Endodermal cell (in vitro differentiated cells): ENCODE measurements at places on chromosomes 2 and 18. TPM values are rescaled to one million over a fixed set of nuclear protein-coding genes. Genes with fewer than 3 reads are reported as not detected.
A peak's percentile ranks its signal among the peaks of the same experiment; 100 is the strongest.

DNA sequence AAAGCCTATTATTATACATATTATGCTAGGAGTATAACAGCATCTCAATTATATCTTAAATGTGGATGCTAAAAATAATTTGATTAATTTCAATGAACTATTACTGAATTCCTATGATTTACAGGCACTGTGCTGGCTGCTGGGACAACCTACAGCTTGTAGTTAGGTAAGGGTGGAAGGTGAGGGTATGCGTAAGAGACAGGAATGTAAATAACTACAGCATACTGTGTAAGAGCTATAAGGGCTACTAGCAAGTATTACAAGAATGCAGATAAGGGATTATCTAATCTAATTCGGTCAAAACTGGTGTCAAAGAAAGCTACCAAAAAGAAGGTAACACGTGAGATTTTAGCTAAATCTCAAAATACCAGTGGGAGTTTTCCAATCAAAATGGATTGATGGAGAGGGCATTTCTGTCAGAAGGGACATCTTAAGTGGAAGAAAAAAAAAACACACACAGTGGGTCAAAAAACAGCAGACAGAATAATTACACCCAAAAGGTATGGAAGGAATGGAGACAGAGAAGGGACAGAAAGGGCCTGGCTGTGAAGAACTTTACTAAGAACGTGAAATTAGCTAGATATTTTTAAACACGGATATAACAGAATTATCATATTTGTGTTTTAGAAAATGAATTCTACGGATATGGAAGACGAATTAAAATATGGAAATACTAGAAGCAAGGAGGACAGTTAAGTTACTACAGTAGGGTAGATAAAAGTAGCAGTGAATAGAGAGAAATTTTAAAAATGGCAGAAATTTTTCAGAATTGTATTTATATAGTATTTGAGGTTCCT is 47.1 kb downstream of the STRN start:
- no peak for DNase-seq

GRCh38 chr2:238438856-238439849 is 12.4 kb downstream of the ASB1 start:
- no peak for DNase-seq

- DNase-seq, result no peak
These were observed 7.7 kb downstream of the RASGRP3 start for GRCh38 chr2:33484042-33484621.

DNA sequence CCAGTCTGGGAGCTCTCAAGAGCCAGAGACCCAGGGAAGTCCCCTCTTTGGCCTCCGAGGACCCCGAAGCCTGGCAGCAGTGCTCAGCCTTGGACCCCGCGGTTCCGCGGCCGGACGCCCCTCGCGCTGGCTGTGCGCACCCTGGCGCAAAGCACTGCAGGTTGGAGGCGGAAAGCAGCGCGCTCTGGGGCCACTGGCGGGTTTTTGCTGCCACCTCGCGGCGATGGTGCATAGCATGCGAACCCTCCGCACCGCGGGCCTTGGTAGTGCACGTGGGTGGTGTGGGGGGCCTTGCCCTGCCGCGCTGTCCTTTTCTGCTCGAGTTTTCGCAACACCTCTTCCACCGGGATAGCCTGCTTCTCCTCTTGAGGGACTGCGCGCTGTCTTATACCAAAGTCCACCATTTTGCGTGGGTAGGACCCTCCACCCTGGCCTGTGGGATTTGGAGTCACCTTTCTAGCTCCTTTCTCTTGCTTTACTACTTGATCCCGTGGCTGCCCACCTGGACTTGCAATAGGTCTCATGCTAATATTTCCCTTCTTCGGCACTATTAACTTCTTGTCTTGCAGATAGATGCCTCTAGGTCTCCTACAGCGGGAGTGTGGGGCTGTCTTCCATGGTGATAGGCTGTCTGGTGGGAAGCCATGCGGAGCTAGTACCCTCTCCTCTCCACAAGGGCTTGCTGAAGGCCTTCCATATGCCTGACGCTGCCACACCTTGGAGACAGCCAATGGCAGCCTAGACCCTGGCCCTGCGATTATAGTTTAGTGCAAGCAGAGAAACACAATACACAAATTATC is 14.3 kb downstream of the SIX3 start:
- DNase-seq, result peak; percentile 95

- DNase-seq, result no peak
These were observed 51.5 kb upstream of the MGAT5 start for GRCh38 chr2:134202371-134202770.

GRCh38 chr18:23876921-23877320 is 137.6 kb upstream of the TTC39C start:
- DNase-seq, result no peak

DNA sequence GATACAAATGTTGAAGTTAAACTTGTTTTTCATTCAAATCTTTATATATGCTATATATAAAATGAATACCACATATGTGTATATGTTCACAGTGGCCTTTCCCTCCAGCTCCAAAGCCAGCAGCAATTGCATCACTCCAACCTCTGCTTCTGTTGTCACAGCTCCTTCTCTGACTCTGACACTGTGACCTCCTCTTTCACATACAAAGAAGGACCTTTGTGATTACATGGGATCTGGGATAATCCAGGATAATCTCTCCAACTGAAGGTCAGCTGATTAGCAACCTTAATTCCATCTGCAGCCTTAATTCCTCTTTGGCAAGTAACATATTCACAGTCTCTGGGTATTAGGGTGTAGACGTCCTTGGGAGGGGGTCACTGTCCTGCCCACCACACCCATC is 8.4 kb downstream of the FLACC1 start:
- DNase-seq, result no peak

- DNase-seq, result no peak
These were observed 109.9 kb downstream of the ZNF236 start for GRCh38 chr18:76932026-76932819.

- DNase-seq, result peak; percentile 93
These were observed 63.3 kb downstream of the BOD1L2 start for GRCh38 chr18:57210107-57210715.

DNA sequence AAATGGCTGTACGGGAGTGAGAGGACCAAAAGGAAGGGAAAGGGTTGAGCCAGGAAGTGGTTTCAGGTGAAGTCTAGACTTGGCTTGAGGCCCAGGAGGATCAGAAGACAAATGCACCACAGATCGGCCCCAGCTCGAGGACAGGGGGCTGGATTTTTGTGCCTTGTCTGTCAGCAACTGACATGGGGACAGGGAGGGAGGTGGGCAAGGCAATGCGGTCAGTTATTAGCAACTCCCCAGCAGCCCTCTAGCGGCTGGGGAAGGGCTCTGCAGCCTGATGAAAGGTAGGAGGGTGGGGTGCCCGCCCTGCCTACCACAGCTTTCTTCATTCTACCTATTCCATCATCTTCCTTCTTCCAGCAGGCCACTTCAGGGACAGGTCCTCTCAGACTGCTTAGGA is 50.0 kb downstream of the CPO start:
- DNase-seq, result peak; percentile 83

DNA sequence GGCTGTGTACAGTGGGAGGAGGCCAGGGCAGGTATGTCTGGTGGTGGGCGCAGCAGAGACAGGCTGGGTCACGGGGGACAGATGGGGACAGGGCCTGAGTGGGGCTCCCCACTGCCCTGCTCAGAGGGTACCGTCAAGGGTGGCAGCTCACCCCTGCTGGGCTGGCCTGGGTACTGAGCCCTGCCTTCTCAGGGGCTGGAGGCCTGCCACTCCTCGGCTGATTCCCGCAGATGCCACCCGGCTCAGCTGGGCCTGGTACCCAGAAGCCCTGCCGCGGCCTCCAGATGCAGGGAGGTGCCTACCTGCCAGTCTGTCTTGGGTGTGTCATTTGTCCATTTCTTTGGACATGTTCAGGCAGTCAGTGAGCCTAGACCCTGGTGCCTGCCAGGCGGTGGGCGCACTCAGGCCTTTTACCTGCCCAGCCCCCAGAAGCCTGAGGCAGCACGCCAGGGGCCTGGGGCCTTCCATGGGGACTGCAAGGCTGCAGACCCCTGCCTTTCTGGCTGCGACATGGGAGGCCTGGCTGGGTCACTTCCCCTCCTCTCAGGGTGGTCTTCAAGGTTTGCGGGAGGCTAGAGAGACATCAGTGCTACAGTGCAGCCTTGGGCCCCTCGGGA is 3.3 kb downstream of the SNORC start:
- DNase-seq, result peak; percentile 29

DNA sequence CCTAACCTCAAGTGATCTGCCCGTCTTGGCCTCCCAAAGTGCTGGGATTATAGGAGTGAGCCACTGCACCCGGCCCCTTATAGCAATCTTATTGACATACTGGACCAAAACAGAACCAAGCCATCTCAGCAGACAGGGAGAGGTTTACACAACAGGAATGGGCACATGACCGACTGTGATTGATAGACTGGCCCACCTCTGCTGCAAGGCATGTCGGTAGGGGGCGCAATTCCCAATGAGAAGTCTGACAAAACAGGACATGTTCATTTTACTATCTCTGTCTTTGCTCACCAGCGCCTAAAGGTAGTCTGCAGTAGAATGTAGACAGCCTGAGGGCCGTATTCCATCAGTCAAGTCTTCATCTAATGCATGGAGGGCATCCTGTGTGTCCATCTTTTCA is 2.0 kb downstream of the LYPD6B start:
- peak; percentile 93 for DNase-seq

DNA sequence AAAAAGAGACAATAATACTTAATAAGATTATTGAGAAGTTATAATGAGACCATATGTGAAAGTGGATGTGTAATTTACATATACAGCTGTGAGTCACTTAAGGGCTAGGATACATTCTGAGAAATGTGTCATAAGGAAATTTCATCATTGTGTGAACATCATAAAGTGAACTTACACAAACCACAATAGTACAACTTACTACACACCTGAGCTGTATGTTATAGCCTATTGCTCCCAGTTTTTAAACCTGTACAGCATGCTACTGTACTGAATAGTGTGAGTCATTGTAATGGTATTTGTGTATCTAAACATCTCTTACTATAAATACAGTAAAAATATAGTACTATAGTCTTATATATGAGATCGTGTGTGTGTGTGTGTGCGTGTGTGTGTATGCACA is 1420.3 kb upstream of the PIK3C3 start:
- DNase-seq, result no peak

- DNase-seq, result no peak
These were observed 47.9 kb downstream of the MEMO1 start for GRCh38 chr2:31962757-31963361.

- DNase-seq, result no peak
These were observed 10.3 kb downstream of the ITGA6 start for GRCh38 chr2:172437419-172438341.

DNA sequence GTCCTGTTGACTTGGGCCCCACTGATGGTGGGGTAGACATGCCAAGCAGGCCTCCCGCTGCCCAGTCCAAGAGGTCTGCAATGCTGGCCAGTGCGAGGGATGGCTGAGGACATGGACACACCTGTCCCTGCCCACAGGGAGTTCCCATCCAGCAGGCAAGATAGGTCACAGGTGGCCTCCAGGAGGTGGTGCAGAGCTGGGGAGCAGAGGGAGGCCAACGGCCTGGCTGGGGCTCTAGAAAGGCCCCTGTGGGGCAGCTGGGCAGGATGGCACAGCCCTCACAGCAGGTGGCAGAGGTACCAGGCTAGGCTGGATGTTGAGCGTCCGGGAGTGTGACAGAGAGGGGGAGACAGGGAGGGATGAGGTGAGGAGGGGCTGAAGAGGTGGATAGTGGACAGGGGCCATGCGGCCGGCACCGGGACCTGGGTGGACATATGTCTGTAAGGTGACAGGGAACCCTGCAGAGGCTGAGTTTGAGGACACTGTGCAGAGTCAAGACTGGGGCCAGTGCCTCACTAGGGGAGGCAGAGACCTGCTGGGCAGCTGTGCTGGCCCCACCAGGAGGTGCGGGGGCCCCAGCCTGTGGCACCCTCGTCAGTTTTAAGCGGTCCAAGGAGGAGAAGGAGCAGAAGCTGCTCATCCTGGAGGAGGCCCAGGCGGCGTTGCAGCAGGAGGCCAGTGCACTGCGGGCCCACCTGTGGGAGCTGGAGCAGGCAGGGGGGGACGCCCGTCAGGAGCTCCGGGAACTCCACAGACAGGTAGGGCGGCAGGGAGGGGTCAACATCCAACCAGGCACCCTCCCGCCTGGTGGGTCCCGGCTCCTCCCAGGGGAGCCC is 34.3 kb upstream of the SNED1 start:
- peak; percentile 41 for DNase-seq

The CREG2 gene
- total RNA-seq, result 0.49 TPM in 1 of 3 replicates, not detected in the others

The TRIM43 gene
- not detected in 2 replicates for total RNA-seq

The MAP3K19 gene
- total RNA-seq, result not detected in 2 replicates

The EML6 gene
- total RNA-seq, result 0.80 to 2.1 TPM (median 1.1 TPM) in 3 replicates

The LHCGR gene
- total RNA-seq, result not detected in 2 replicates

The REEP1 gene
- 2.0 to 4.3 TPM (median 3.8 TPM) in 3 replicates for total RNA-seq

The VWA3B gene
- 0.64 and 1.0 TPM in 2 replicates for total RNA-seq

The DYNAP gene
- not detected in 3 replicates for total RNA-seq

The TTC31 gene
- total RNA-seq, result 31.5 and 31.8 TPM in 2 replicates

The PFN4 gene
- total RNA-seq, result 0.73 TPM in 1 of 3 replicates, not detected in the others

The LCT gene
- 0.06 to 0.11 TPM in 2 of 3 replicates, not detected in the other for total RNA-seq

The PLGLB1 gene
- total RNA-seq, result 0.79 and 2.3 TPM in 2 replicates

The CCNT2 gene
- total RNA-seq, result 49.0 and 53.3 TPM in 2 replicates
